ENCODE measurements at places on chromosomes 2 and 18.

DNA sequence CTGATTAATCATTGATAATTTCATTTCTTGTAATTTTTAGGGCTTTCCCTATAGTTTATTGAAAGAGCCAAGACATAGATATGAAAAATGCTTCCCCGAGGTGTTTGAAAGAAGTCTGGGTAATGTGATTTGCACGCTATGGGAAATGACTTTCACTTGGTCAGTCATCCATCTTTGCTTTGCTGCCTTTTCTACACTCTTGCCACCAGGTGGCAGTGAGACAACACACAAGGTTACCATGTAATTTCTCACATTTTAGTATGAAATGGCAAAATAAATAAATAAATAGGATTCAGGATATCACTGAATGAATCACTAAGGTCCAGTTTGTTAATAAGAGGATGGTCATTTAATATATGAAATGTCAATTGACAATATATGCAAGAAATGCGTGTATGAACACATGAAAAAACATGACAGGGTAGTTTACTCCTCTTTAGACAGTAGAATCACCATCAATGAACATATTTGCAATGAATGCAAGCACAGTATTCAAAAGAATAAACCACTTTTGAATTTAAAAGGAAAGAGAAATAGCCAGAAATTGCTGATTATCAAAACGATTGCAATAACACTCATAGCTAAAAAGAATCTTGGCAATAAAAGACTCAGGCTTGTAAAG, 52.2 kb upstream of the KCNH7 start:
- DNase-seq = peak; percentile 78

DNA sequence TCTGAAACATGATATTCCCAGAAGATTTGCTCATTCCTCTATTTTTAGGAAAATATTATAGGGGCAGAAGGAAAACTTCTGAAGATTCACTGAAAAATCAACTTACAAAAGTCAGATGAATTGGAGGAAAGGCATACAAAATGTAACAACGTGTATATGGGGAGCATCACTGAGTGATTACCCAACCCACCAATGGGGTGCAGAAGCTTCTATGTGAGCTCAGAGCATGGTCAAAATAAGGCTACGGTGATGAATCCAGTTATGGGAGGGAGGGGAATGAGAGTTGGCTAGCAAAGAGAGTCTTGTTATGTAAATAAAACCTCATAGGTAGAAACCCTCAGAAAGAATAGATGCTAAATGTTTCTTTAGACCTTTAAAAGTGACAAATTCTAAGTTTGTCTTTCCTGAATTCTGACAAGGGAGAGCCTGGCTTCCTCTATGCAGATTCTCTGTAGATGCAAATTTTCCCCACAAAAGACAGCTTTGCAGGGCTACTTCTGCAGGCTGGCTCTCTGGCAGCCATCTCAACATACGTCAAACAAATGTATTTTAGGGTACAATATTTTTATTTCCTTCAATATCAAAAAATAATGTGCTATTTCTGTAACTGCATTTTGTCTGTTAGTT, 171.4 kb upstream of the NDUFV2 start:
- DNase-seq = no peak

GRCh38 chr2:222756362-222756831, 84.9 kb downstream of the MOGAT1 start:
- no peak for DNase-seq

- DNase-seq = no peak
These were observed 7.5 kb downstream of the ABCG8 start for GRCh38 chr2:43846140-43846793.

- no peak for DNase-seq
These were observed 38.8 kb upstream of the SP3 start for GRCh38 chr2:174003720-174004695.

DNA sequence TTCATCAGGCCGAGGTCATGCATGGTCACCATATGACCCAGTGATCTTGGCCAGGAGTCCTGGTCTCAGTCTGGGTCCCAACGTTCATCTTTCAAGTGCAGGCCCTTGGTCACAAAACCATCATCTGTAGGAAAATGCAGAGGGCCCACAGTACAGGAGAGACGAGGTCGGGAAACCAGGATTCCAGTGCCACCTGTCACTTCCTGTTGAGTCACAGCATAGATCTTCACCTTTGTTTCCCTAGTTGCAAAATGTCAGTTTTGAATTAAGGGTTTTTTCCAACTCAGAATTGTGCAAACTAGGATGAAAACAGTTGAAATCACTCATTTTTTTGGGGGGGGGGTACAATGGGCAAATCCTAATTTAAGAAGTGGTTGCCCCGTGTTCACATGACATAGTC, 162.2 kb downstream of the INSIG2 start:
- DNase-seq = no peak

DNA sequence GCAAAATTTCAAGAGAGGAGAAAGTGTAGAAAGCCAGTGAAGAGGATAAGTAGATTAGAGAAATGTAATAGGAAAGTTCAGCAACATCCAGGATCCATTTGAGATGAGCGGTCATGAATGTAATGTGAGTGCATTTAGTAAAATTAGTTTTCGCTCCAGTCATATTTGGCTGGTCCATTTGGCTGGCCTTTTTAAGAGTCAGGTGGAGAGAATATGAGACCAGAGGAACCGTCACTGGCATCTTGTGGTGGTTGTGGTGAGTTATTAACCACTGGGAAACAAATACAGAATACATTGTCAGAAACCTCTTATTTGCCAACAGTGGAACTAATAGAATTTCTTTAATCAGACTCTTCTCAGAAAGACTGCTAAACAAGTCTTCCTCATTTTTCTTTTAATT, 1064.3 kb upstream of the CDH2 start:
- no peak for DNase-seq

- no peak for DNase-seq
These were observed 55.2 kb upstream of the SEMA4C start for GRCh38 chr2:96924775-96925747.

GRCh38 chr2:2061091-2061696, 269.9 kb downstream of the MYT1L start:
- DNase-seq = no peak

DNA sequence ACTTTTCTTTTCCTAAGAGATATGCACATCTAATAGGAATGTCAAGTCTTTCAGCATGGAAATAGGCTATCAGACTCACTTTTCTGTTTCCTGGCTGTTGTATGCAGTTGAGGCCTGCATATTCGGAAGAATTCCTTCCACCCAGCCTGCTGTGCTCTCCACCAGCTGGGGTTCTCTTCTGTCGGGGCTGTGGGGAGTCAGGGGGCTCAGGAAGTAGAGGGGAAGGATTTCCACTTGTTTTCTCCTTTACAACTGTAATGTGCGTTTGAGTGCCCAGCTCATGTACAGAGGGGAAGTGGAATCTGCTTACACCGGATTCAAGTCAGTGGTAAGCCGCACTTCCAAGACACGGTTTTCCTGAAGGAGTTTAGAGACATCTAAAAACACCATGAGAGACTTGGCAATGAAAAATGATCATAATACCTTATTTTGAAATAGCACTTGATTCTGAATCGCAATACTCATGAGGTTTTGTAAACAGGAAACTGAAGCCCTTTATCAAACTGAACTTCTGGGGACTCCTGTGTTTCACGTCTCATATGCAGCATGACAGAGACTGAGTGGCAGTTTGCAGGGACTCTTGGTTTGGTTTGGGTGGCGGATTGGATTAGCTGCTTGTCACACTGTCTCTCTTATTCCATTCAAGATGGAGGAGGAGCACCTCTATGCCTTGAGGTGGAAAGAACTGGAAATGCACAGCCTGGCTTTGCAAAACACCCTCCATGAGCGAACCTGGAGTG, 90.4 kb downstream of the MTCL1 start:
- no peak for DNase-seq

- DNase-seq = peak; percentile 56
These were observed 241.2 kb upstream of the TANK start for GRCh38 chr2:160918906-160919503.

DNA sequence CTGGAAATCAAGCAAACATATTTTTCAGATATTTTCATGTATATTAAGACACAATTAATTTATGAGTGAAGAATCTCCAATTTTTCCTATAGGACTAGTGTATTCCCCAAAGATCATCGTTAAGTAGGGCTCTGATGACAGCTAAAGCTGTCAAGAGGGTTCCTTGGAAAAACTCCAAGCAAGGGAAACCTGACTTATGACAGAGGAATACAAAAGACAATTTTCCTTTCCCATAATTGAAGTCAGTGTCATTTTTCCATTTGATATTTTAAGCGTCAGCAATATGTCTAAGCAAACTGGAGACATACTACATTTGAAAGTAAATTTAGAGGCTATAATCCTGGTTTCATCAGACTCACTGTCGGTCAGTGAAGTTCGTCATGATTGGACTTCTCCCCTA, 36.1 kb downstream of the RIT2 start:
- no peak for DNase-seq

GRCh38 chr2:132033365-132033764, 128.4 kb downstream of the ANKRD30BL start:
- no peak for DNase-seq

- DNase-seq = no peak
These were observed 103.6 kb upstream of the WDR75 start for GRCh38 chr2:189337656-189338055.

GRCh38 chr2:216066230-216066629, 15.4 kb downstream of the PECR start:
- DNase-seq = peak; percentile 46

DNA sequence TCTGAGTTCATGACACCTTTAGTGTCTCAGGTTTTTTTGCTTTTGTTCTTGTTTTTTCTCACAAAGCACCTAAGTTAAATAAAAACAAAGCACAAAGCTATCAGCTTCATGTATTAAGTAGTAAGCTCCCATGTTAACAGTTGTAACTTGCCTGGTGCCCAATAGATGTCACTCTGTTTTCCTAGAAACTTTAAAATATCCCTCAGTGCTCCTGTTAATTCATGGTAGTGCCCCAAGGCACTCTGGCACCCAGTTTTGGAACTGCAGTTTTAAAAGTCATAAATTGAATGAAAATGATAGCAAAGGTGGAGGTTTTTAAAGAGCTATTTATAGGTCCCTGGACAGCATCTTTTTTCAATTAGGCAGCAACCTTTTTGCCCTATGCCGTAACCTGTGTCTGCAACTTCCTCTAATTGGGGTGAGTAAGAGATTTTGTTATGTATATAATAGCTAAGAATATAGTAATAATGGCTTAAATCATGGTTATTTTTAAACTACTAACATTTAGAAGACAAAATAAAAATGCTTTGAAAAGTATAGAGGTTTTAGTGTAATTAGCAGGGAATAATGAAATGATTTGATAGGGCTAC, 555.0 kb upstream of the TMEFF2 start:
- peak; percentile 57 for DNase-seq

DNA sequence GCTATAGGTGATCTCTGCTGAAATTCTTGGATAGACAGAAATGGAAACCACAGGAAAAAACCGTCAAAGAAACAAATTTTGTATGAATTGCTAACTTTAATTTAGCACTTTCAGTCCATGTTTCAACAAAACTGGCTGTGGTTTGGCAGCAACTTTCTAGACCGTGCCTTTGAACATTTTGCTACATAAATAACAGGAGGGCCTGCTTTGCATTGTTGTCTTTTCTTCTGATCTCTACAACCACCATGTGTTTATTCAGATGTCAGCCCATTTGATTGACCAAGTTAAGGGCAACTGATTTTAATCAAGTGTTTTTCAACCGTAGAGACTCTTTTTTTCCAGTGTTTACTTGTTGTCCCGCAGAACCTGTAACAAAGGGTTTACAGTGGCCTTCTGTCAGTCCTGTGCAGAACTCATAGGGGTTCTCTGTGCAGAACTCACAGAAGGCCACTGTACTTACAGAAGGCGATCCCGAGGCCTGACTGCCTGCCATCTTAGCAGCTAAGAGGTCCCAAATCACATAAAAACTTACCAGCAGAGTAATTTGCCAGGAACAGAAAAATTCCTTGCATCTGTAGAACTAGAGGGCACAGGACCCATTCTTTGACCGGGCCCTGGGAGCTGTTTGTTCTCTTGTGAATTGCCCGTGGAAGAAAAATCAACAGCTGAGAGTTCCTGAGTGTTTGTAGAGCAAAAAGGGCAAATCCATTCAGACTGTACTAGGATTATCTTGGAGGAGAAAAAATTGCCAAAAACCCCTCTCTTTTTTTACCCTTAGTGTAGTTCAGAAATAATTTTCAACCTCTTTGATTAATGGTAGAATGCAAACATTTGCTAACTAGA, 120.6 kb downstream of the PRKRA start:
- no peak for DNase-seq

- no peak for DNase-seq
These were observed 17.5 kb downstream of the LYPD1 start for GRCh38 chr2:132652474-132652873.

- no peak for DNase-seq
These were observed 66.3 kb downstream of the MYCN start for GRCh38 chr2:16006537-16007166.

- no peak for DNase-seq
These were observed 6.9 kb upstream of the ECEL1 start for GRCh38 chr2:232494542-232494941.

- no peak for DNase-seq
These were observed 26.1 kb downstream of the DGUOK start for GRCh38 chr2:73952499-73953446.

- no peak for DNase-seq
These were observed 187.9 kb downstream of the VAPA start for GRCh38 chr18:10101729-10102128.

- DNase-seq = no peak
These were observed 67.3 kb downstream of the ACKR3 start for GRCh38 chr2:236636714-236637470.
